ENCODE measurements at places on chromosomes 12 and 14.

- DNase-seq: no peak
These were observed 53.1 kb downstream of the TMEM30B start for GRCh38 chr14:61227884-61228591.

DNA sequence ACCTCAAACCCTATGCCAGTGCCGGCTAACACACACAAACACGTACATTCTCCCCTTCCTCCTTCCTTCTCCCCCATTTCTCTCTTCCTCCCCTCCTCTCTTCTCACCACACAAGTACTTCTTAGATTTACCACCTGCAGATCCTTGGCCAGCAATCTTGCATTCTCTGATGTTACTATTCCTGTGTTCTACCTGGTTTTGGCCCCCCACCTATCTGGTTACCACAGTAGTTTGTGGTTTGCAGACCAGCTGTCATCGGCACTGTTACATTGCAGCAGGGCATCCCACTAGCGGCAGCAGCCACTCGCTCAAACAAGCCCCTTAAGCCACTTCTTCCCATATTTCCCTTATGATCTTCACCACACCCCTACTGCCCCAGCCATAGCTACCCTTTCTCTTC lies 3.9 kb downstream of the ABHD4 start:
- no peak for DNase-seq

- DNase-seq: no peak
These were observed 67.3 kb upstream of the USP15 start for GRCh38 chr12:62192903-62193250.

GRCh38 chr14:103748534-103748857 lies 32.9 kb downstream of the ZFYVE21 start:
- no peak for DNase-seq

DNA sequence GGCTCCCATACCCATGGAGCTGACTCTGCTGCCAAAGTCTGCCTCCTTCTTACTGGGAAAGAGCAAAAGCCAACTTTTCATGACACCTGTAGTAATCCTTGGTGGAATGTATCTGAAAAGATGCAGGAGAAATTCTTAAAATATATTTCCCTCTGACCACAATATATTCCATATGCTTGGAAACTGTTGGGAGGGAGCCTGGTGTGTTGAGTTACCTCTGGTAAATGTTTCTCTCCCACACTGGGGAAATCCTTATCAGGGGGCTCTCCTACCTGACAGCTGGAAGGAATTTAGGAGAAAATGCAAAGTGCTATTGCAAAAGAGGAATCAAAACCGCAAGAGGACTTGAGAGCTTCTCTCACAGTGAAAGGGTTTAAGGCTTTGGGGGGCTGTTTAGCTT lies 139.4 kb downstream of the TBX5 start:
- DNase-seq: no peak
